ENCODE measurements at places on chromosomes 16 and 17.

DNA sequence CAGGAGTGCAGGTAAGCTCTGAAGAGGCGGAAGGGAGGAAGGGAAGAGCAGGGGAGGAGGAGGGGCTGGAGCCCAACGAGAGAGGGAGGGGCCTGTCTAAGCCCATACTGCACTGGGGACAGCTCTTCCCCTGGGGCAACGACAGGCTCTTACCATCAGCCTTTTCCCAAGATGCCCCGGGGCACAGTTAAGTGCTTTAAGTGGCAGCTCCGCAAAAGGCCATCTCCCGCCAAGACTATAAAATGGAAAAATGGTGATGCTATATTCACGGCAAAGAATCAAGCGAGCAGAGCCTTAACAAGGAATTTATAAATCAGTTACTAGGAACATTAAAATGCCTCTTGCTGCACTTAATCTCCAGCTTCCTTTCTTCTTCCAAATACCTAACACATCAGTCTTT lies 110.2 kb upstream of the NLRP1 start:
- DNase-seq: peak; percentile 10

DNA sequence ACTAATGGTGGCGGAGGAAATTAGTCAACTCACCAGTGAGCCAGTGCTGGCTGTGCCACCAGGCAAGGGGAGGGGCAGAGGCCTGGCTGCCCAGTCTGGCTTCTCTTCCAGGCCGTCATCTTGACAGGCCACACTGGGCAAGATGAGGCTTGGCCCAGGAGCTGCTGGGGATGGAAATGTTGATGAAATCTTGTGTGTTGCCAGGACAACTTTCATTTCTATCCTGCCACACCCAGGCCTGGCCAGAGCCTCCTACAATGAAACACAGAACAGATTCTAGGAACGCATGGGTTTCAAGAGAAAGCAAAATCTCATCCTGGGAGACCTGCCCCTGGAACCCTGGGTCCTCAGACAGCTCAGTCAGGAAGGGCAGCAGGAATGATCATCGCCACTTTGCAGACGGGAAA lies 9.3 kb downstream of the HEXIM2 start:
- DNase-seq: no peak

GRCh38 chr16:23571895-23572294 lies 14.4 kb downstream of the UBFD1 start:
- DNase-seq: no peak

GRCh38 chr16:1734816-1735215 lies 28.8 kb downstream of the MAPK8IP3 start:
- no peak for DNase-seq

GRCh38 chr17:67232441-67232840 lies 12.6 kb downstream of the HELZ start:
- DNase-seq: no peak

- DNase-seq: no peak
Observed at GRCh38 chr17:28509789-28510188, 3.6 kb downstream of the FOXN1 start.

DNA sequence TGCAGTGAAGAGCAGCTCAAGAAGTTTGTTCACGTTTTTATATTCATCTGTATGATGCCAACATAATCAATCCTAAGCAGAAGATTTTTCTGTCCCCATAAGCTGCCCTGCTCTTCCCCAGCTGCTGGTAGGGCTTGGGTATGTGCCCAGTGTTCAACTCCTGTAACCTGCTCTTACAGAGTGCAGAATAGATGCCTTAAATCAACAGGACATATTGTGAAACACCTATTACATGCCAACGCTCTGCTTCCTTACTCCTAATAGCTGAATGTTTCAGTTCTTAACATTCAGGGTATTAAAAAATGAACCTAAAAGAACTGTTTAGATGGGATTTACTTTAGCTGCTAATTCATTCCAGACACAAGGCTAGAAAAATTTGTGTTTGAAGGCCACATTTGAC lies 190.9 kb downstream of the HS3ST3A1 start:
- no peak for DNase-seq

DNA sequence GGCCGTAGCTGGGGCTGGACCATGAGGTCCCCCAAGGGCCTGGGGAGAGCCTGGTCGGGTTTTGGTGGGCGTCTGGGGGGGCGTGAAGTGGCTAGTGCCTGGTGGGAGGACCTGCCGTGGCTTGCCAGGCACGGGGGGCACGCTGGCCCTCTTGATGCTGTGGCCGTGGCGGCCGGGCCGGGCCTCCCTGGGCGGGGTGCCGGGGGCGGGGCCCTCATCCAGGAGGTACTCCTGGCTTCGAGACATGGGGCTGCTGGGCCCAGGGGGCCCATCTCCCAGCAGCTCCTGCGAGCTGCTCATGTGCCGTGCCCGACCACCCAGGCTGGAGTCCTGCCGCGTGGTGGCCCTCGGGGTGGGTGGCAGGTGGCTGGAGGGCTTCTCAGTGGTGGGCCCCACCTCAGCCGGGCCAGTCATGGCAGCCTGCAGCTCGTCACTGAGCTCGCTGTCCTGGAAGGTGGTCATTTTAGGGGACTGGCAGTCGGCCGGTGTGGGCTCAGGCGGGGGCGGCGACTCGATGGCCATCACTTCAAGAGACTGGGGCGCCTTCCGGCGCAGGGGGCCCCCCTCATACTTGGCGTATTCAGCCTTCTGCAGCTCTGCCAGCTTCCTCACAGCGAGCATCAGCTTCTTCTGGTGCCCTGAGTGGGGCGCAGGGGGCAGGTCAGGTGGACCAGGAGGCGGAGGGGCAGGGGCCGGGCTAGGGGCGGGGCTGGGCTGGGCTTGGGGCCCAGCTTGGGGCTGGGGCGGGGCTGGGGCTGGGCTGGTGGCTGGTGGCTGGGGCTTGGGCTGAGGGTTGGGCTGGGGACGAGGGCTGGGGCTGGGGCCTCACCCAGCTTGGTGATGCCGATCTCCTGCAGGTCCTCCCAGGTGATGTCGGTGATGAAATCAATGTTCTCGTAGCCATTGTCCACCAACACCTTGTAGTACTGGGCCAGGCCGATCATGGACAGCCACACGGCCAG lies 15.2 kb downstream of the CASKIN1 start:
- DNase-seq: no peak

DNA sequence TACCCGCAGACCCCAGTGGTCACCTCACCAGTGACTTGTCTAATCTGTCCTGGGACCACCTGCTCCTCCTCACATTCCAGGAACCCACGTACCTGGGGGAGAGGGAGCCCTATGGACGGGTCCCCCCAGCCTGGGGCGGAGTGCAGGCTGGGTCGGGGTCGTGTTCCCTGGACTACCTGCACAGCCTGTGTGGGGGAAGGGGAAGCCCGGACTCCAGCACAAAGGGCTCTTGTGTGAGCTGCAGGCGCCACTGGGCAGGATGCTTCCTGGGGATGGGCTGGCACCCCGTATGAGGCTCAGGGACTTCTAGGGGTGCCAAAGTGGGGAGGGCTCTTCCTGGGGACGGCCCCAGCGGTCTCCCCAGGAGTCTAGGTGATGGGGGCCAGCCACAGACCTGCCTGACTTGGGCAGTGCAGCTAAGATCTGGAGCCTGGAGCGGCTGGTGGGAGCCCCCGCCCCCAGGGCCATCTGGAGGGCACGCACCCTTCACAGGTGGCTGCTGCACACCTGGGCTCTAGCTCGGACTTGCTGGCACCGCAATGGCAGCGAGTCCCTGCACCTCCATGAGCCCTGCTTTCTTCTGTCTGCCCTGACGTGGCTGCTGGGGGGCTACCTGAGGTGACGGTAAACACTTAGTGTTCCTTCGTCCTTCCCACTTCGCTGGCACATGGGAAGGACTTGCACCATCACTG lies 7.5 kb downstream of the VASN start:
- DNase-seq: no peak

GRCh38 chr17:39139161-39139511 lies 12.3 kb downstream of the PLXDC1 start:
- DNase-seq: no peak

- DNase-seq: no peak
Observed at GRCh38 chr16:57824888-57825287, 22.6 kb upstream of the KIFC3 start.

GRCh38 chr17:4436381-4436780 lies 2.6 kb downstream of the SPNS3 start:
- DNase-seq: no peak

- no peak for DNase-seq
Observed at GRCh38 chr16:49280105-49280741, 1.4 kb downstream of the CBLN1 start.

GRCh38 chr16:15963307-15963910 lies 14.0 kb downstream of the ABCC1 start:
- no peak for DNase-seq

- no peak for DNase-seq
Observed at GRCh38 chr16:47848421-47849109, 307.2 kb downstream of the ABCC12 start.

GRCh38 chr17:58416937-58417299 lies 416 bp downstream of the RNF43 start:
- no peak for DNase-seq

GRCh38 chr16:9203956-9204355 lies 112.5 kb downstream of the HAPSTR1 start:
- DNase-seq: no peak

- no peak for DNase-seq
Observed at GRCh38 chr17:57943645-57944044, 11.6 kb downstream of the CUEDC1 start.

- no peak for DNase-seq
Observed at GRCh38 chr16:85422632-85423550, 190.2 kb upstream of the GSE1 start.

- DNase-seq: peak; percentile 34
Observed at GRCh38 chr17:7177954-7178477, 1.2 kb downstream of the ASGR1 start.

- DNase-seq: peak; percentile 73
Observed at GRCh38 chr17:82358465-82359350, at the start of gene TEX19. TSS of gene TEX19 (plus strand) at chr17:82359247. CDS start at chr17:82362151, 2,904 bp downstream.

DNA sequence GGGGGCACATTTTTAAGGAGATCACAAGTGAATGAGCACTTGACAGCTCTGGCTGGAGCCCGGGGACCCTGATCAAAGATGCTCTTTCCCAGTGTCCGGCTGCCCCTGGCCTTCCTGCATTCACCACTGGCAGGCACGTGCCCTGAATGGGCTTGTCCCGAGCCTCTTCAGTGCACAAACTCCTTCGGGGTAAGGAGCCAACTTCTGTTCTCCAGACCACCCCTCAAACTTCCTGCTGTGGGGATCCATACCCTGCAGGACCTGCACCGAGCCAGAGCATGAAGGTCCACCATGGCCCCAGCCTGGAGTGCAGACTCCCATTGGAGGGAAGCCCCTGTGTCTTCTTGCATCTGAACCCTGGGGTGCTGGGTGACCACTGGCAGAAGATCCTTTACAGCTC lies 9.8 kb upstream of the SLC12A3 start:
- no peak for DNase-seq

DNA sequence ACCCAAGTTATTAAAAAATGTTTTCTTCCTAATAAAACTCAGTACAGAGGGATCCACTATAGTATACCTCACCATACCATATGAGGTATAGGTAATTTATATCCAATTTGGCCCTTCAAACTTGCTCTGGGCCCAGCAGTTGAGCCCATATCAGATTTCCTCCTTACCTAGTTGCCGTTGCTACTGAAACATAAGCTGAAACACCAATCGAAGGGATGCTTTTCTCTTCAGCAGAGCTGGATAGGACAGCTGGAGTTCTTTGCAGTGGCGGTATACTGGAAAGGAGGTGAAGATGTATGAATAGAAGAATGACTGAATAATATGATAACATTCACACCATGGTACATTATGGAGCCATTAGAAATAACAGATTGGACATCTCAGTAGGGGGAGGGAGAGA lies 42.7 kb downstream of the TNRC6C start:
- DNase-seq: no peak

DNA sequence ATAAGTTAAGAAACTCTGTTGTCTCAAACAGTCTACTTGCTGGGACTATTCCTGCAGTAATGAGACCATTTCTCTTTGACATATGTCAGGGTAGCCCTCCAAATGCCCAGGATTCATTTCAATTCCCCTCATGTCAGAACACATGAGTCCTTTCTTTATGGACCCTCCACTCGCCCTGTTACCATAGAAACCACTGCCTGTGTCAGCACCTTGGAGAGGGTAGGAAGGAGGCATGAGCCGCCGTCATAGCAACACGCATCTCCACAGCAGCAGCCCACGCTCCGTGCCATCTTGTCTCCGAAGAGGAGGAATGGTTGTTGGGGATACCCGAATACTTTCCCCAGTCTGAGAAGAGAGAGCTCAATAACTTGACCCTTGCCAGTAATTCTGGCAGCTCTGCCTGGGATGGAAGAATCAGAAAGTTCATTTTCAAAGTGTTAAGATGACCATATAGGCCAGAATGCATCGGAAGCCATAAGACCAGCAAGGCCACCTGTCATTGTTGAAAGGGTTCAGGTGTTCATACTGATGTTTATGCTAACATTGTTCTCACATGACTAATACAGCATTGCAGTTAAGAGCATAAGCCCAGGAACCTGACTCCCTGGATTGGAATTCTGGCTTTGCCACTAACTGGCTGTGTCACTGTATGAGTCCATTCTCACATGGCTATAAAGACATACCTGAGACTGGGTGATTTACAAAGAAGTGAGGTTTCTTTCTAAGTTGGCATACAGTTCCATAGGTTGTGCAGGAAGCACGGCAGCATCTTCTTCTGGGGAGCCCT lies 141.3 kb downstream of the ABCC12 start:
- peak; percentile 2 for DNase-seq

DNA sequence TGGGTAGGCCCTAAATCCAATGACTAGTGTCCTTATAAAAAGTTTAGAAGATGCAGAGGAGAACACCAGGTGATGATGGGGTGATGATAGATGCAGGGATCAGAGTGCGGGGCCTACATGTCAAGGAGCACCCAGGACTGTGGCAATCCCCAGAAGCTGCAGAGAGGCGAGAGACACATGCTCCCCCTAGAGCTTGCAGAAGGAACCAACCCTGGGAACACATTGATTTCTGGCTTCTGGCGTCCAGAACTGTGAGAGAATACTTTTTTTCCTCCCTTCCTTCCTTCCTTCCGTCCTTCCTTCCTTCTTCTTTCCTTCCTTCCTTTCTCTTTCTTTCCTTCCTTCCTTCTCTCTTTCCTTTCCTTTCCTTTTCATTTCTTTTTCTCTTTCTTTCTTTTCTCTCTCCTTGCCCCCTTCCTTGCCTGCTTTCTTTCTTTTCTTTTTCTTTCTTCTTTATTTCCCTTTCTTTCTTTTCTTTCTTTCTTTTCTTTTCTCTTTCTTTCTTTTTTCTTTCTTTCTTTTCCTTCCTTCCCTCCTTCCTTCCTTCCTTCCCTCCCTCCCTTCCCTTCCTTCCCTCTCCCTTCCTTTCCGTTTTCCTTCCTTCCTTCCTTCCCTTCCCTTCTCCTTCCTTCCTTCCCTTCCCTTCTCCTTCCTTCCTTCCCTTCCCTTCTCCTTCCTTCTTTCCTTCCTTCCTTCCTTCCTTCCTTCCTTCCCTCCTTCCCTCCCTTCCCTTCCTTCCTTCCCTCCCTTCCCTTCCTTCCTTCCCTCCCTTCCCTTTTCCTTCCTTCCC lies 134.3 kb downstream of the HAPSTR1 start:
- peak; percentile 25 for DNase-seq

GRCh38 chr16:84617041-84617790 lies 662 bp downstream of the COTL1 start:
- no peak for DNase-seq
